SHP77 treated with DMSO at 0.1 percent for 48 hours (cell line): ENCODE measurements at places on chromosomes 7 and 10.

DNA sequence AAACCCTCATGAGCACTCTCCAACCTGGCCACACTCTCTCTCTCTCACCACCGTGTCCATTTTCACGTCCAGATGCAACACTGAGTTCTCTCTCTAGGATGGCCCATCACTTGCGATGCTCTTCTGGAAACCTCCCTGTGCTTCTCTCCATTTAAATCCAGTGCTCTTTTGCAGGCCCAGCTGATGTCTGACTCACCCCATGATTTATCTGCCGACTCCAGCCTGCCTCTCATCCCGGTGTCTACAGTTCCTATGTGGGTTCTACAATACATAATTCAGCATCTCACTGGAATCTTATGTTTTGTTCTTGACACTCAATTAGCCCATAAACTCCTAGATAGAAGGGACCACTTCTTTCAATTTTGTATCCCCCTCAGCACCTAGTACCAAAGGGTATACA is 5.0 kb downstream of the TPK1 start:
- DNase-seq: no peak

DNA sequence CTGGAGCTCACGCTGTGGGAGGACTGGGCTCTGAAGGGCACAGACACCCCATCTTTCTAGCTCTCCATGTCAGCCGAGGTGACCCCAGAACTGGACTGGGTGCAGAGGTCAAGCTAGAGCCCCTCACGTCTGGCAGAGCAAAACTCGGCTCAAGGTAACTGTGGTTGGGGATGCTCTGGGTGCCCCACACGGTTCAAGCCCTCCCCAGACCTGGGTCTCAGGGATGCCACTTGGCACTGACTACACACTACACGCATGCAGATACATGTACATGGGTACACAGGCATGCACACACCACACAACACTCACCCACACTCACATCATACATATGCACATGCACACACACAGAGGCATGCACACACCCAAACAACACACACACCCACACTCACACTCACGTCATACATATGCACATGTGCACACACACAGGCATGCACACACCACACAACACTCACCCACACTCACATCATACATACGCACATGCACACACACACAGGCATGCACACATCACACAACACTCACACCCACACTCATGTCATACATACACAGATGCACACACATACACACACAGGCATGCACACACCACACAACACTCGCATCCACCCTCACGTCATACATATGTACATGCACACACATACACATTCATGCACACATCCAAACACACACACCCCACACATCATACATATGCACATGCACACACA is 219.3 kb downstream of the DNAJB6 start:
- DNase-seq: no peak

DNA sequence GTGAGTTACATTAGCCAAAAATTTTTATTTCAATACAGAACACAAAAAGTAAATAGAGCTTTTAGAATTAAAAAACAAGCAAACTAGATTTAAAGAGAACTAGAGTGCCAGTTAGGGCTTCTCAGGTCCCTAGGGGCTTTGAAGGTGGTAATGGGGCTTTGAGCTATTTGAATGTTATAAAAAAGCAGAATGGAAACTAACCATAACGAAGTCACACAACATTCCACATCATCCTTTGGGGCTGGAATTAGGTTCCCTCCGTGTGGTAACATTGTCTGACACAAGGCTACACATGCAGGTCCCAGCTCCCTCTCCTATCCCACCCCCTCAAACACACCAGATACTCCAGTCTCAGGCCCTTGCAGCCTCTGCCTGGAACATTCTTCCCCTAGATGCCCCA is 15.3 kb downstream of the JAZF1 start:
- no peak for DNase-seq

DNA sequence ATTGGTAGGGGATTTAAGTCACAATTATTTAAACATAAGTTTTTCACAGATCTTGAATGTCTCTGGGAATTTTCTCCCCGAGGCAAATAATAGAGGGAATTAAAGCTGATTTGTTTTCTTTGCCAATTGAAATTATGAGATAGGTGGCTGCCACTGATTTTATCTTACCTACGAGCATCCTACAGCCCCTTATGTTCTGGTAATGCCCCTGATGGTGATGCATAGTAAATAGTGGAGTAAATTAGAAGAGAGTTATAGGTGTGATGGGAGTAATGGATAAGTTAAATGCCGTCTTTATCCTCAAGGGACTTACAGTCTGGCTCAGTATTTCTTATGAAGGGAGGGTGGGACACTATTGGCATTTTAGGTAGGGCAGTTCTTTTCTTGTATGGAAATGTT is 58.1 kb downstream of the HDAC9 start:
- DNase-seq: no peak

- DNase-seq: no peak
Observed at GRCh38 chr7:74094224-74095101, 10.9 kb downstream of the LIMK1 start.
